ENCODE measurements at places on chromosomes 16 and 17. TPM values are rescaled to one million over a fixed set of nuclear protein-coding genes. Genes with fewer than 3 reads are reported as not detected.

Gene CCL13
- 1.0 TPM for total RNA-seq

Gene NTN1
- total RNA-seq, result 3.7 TPM

Gene CCL15
- total RNA-seq, result not detected

Gene CORO6
- total RNA-seq, result 16.8 TPM

Gene KRT25
- total RNA-seq, result not detected

Gene CD79B
- total RNA-seq, result 7.9 TPM

Gene CA5A
- total RNA-seq, result not detected

GRCh38 chr17:50909765-50910605 lies 43.8 kb upstream of the TOB1 start:
- no peaks in the 10 kb centered on the region for H3K27me3 ChIP-seq
- H3K27ac ChIP-seq, result peak overlapping the region; percentile 96
- H3K36me3 ChIP-seq, result no peaks in the 10 kb centered on the region
- DNase-seq, result peak; percentile 50

DNA sequence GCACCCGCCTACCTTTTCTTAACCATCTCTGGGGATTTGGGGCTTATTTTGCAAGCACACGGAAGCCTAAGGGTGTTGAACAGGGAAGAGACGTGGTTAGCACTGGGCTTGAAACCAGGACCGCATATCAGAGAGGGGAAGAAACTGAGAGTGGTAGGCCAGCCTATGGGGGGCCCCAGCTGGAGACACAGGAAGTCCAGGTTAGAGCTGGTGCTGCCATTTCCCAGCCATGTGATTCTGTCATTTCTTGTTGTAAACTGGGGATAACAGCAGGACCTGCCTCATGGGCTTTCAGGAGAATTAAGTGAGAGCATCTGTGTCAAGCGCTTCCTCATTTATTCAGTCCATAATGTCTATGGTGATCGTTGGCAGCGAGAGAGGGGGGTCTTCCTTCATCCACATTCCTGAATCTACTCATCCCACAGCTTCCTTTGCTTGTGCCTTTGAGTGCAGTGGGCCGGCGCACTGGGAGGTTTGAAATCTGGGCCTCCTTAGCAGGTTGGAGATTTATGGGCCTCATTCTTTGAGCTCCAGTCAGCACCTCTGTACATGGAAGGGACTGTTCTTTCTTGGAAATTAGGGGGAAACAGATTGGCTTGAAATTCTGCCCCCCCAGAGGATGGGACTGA lies 20.1 kb downstream of the NKD1 start:
- H3K4me1 ChIP-seq, result no peaks in the 10 kb centered on the region
- no peaks in the 10 kb centered on the region for H3K36me3 ChIP-seq
- H3K4me3 ChIP-seq, result no peak overlapping the region
- no peaks in the 10 kb centered on the region for H3K27me3 ChIP-seq
- no peak overlapping the region for H3K27ac ChIP-seq

DNA sequence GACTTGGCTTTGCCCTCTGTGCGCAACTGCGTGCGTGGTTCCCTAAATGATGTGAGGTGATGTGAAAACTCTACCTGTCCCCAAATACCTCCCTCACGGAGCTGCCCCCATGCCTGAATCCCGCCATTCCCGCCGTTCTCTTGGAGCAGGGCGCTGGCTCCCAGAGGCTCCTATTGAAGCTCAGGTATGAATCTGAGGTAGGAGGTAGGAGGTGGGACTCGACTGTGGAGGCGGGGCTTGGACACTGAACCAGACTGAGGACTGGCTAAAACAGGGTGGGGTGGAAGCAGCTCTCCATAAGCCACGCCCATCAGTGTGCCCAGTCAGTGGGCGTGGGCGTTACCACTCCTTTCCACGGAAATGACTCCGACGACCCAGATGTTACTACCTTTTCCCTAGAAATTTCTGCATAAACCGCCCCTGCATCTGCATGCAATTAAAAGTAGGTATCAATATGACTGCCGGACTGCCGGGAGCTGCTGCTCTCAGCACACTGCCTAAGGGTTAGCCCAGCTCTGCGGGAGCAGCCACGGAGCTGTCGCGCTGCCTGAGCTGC lies 41.0 kb downstream of the FOXL1 start:
- H3K4me1 ChIP-seq, result no peaks in the 10 kb centered on the region
- no peaks in the 10 kb centered on the region for H3K36me3 ChIP-seq
- DNase-seq, result no peak

DNA sequence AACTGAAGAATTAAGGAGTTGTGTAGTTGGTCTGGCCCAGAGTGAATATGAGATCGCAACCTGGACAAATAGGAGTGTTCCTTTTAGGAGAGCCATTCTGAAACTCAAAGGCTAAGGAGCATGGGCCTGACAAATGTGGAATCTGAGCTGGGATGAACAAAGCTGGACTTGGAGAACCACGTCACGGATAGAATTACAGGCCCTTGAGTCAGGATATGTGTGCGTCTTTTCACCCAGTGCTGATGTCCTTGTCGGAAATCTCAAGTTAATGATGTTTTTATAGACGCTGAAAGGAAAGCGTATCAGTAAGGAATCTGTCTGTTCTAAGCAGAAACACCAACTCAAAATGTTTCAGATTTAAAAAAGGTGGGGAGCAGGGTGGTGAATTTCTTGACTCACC lies 173.8 kb upstream of the ZKSCAN2 start:
- no peak for DNase-seq
- no peak overlapping the region for H3K27ac ChIP-seq

DNA sequence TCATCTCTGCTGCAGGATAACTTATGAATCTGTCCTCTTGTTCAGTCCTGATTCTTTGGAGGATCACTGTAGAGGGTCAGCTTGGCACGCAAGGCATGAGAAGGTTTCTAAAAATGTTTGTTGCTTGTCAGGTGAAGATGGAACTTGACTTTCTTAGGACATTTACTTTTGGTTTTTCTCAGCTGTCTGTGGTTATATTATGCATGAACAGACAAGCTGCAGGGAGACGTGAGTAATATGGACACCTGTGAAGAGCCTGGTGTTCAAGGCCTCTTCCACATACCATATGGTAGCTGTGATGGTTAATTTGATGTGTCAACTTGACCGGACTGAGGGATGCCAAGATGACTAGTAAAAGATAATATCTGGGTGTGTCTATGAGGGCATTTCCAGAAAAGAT lies 270.2 kb upstream of the CPHXL start:
- no peak overlapping the region for H3K4me3 ChIP-seq
- H3K27me3 ChIP-seq, result no peaks in the 10 kb centered on the region
- H3K36me3 ChIP-seq, result no peaks in the 10 kb centered on the region
- no peak for DNase-seq

GRCh38 chr17:9971991-9972390 lies 66.9 kb upstream of the RCVRN start:
- H3K27me3 ChIP-seq, result no peaks in the 10 kb centered on the region
- H3K4me3 ChIP-seq, result no peak overlapping the region
- no peak overlapping the region for H3K27ac ChIP-seq
- peak; percentile 51 for DNase-seq
- no peaks in the 10 kb centered on the region for H3K36me3 ChIP-seq

All from breast epithelium (tissue), 4 donors.